ENCODE measurements at places on chromosomes 11 and 22. TPM values are rescaled to one million over a fixed set of nuclear protein-coding genes. Genes with fewer than 3 reads are reported as not detected.

- no peak for DNase-seq
Measured at GRCh38 chr11:78187366-78188285, 800 bp downstream of the KCTD21 start.

DNA sequence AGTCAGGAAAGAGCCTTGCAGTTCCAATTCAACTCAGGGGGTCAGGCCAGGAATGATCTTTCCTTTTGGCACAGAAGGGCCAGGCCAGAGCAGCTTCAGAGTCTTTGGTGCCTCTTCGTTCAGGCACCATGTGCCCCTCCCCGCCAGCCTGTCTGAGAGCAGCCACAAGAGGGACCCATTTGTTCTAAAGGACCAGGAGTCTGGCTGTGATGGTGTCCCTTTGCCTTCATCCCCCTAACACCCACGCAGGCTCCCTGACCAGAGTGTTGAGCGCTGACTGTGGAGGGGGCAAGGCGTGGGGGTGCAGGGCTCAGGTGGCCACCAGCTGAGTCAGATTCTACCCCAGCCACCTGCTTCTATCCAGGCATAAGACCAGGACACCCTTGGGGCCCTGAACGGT, 156.4 kb downstream of the TTC17 start:
- DNase-seq: no peak

DNA sequence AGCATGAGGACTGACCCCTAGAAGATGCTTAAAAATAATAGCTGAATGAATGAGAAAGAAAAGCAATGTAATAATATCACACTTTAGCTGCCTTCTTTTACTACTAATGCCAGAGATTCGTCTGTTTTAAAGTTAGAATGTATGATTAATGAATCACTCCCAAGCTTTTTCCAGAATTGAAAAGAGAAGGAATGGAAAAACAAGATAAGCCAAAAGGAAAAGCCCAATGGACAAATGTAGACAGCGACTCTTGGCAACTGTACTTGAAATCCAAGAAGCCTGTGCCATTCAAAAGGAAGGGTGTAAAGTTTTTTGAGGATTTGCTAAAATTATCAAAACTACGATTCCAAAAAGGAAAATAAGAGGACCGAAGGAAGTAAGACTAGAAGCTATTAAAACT, 40.8 kb upstream of the PAMR1 start:
- DNase-seq: no peak

DNA sequence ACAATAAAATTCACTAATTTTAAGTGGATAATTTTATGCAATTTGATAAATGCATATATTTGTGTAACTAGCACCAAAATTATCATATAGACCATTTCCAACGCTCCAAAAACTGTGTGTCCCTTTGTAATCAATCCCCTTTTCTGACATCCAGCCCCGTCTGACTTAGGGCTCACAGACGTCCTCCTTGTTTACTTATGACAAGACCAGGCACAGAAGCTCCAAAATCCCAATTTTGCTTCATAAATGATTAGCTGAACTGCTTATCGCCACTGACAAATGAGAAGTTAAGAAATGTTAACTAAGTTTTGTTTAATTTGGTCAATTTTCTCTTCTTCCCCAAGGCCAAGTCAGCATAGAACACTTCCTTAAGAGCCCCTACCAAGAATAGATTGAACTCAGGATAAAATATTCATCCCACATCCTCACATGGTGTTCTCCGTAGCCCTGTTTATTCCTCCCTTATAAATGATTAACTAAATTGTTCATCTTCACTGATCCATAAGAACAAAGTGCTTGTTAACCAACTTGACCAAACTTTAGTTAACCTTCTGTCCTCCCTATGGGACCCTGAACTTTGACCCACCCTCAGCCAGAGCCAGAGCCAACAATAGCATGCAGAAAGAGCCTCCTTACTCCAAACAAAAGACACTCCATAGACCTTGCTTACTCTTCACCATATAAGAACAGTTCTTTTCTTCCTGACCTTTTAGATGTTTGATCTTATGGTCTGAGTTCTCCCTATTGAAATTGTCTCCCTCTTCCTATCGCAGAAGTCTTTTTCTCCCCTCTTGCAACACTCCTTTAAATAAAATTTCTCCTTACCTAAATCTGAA, 30.8 kb upstream of the GLYAT start:
- peak; percentile 4 for DNase-seq

Gene KIAA1671
- polyA plus RNA-seq: 25.5 TPM

Gene OR2D2
- polyA plus RNA-seq: not detected

DNA sequence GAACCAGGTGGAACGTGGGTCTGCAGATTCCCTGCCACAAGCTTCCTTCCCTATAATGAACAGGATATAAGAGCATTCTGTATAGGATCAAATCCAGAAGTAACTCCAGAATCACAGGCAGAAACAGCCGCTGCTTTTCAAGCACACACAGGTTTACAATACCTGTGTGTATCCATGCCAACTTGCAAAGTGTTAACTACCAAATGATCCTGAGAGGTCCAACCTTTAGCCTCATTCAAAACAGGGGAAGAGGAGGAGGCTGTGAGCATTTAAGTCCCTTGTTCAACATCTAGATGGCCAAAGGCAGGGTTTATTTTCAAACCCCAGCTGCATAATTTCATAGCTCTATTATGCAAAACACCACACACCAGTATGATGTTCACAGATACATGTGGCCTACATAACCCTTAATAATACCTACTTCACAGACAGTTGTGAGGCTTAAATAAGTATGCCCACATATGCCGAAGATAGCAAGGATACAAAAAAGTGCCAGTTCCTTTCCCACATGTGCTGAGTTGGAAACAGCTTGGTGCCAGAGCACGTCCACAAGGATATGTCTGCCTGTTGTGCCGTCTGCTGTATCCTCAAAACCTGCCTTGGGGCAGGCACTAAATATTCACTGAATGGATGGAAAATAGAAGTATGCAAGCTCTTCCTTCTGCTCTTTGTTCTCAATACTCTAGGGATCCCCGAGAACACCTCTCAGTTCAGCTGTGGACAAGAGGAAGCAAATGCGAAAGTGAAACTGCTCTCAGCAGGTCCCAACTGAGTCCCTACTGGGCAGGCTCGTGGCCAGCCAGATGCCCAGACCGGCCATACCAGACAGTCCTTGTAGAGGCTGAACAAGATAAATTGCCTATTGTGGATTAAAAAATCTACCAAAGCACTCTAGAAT, 66.8 kb downstream of the LARGE1 start:
- DNase-seq: peak; percentile 33

DNA sequence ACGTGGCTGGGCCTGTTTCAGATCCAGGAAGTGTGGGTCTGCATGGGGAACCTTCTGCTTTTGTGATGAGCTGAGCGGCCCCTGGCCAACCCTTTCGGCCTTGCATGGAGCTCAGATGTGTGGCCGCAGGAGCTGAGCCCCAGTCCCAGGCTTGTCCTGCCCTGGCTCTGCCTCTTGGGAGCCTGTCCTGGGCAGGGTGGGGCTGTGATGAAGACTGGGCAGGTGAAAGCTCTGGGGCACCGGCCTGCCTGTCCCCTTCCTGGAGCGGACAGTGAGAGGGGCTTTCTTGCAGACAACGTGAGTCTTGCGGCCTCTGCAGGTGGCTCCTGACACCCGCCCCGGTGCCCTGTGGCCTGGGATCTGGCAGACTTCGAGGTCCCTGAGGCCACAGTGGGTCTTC, 1296.6 kb downstream of the BRD1 start:
- no peak for DNase-seq

Gene BRSK2
- 0.41 TPM for polyA plus RNA-seq

- DNase-seq: no peak
Measured at GRCh38 chr22:46467006-46467405, 70.4 kb downstream of the CELSR1 start.

- no peak for DNase-seq
Measured at GRCh38 chr11:45606514-45607281, 58.7 kb downstream of the CHST1 start.
